GM12864 (cell line): ENCODE measurements at places on chromosomes 4 and X.

DNA sequence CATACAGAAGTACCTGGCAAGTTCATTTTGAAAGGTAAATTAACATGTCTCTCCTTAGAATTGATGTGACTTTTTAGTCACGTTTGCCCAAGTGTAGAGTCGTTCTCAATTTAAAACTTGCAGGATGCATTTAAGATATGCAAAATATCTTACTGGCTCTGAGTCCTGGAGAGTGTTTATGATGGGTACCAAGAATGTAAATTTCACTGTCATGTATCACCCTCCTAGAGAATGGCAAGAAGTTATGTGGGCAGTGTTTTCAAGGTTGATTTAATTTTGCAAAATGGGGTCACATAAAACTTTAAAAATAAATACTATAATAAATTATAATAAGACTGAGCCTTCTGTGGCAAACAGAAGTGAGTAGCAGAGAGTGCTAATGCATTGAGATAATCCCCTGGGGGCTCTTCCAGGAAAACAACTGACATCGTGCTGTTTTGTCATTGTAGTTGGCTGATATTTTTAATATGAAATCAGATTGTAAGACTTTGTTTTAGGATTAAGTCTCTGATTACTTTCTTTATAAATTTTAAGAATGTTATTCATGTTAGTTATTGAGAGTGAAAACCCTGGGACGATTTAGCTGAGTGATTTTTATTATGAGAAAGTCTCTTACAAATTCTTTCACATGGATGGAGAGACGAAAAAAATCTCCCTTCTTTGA is 103.0 kb downstream of the AFF1 start:
- DNase-seq: no peak

DNA sequence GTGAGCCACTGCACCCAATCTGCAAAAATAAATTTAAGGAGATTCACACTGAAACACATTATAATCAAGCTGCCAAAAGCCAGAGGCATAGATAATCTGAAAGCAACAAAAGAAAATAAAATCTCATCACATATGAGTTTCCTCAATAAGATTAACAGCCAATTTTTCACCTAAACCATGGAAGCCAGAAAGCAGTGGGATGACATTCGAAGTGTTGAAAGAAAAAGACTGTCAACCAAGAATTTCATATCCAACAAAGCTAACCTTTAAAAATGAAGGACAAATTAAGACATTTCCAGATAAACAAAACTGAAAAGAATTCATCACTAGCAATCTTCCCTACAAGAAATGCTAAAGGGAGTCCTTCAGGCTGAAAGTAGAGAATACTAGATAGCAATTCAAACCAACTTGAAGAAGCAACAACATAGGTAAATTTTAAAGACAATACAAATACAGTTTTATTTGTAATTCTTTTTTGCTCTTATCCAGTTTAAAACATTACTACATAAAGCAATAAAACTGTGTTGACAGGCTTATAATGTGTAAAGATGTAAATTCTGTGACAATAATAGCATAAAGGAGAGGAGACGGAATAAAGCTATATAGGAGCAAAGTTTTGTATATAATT is 23.1 kb upstream of the KLHL8 start:
- no peak for DNase-seq

- no peak for DNase-seq
Observed at GRCh38 chrX:110536816-110537215, 178.2 kb downstream of the RTL9 start.

GRCh38 chr4:134700251-134700650 is 498.7 kb upstream of the PABPC4L start:
- no peak for DNase-seq

- DNase-seq: no peak
Observed at GRCh38 chrX:78796916-78797315, 49.4 kb downstream of the LPAR4 start.

GRCh38 chrX:12327836-12328235 is 189.6 kb downstream of the FRMPD4 start:
- no peak for DNase-seq

- no peak for DNase-seq
Observed at GRCh38 chrX:109635146-109635545, 10.2 kb upstream of the KCNE5 start.

- DNase-seq: no peak
Observed at GRCh38 chr4:12071316-12071715, 642.6 kb upstream of the HS3ST1 start.

- DNase-seq: no peak
Observed at GRCh38 chrX:38220024-38220414, 652 bp downstream of the SRPX start.

DNA sequence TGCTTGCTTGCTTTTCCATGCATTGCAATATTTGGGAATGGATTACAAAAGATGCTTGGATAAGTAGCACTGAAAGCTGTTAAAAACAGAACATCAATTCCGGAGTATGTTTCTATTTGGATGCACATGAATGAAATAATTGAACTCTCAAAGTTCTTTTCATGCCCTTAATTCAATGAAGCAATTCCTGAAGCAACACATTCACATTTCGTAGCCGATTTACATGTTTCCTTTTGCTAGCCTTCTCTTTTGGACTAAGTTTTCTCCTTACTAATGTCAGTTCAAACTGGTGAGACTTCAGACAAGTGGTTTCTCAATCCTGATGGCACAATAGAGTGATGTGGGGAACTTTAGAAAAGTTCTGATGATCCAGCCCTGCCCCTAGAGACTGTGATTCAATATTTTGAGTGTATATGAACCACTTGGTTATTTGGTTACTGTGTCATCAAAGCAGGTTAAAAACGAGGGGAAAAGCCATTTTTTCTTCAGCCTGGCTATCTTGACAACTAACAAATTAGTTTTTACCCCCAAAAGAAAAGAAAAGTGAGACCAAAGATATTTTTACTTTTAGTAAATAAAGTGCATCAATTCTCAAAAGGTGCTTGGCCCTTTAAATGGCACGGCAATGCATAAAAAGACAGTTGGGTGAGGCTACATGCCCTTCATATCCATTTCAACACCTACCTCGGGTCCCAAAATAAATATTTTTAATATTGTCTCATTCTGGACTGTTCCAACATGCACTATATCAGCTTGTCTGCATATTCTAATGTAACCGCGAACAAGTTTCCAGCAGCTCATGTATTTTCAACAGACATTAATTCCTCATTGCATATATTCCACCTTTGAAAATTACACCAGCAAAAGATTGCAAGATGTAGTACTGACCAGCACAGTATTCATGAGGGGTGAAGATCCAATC is 90.1 kb upstream of the RPL34 start:
- no peak for DNase-seq

DNA sequence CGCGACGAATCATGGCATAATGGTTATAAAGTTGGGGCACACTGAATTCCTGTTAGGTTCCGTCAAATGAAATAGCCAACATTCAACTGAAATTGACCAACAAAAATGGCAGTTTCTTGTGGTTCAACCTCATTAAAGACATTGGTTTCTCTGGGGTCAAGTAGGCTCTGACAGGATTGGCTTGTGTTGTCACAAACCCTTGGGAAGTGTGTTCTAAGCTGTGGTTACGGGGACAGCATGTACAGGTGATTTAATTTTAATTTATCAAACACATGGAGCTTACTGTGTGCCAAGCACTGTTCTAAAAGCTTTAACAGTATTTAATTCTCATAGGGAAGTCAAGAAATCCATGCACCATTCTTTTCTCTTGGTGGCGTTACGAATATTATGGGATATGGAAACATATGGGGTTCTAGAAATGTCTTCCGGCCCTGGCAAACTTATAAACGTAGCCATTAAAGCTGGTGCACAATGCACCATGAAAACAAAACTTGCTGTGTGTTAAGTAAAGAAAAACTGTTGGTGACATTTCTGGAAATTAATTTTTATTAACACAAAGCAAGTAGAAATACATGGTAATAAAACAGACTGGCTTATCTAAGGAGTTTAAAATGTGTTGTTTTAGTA is 891 bp downstream of the XK start:
- no peak for DNase-seq

DNA sequence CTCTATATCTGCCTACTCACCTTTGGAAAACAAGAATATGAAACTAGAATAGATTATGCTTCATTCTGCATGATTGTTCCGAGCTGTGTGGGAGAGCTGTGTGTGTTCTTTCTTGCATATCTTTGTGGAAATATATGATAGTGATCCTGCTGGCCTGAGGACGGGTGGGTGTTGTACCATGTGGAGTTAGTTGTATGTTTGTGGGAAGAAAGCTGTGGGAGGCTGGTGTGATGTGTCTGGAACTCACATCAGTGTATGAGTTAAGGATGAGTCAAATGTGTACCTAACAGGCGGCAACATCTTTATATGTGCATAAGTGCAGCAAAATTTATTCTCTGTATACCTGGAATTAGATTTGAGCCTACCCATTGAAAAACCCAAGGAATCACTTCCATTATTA is 208.1 kb upstream of the ADGRL3 start:
- DNase-seq: no peak

- DNase-seq: no peak
Observed at GRCh38 chr4:159542296-159542695, 439.4 kb downstream of the RAPGEF2 start.

GRCh38 chrX:19593690-19594089 is 78.4 kb upstream of the MAP3K15 start:
- no peak for DNase-seq

DNA sequence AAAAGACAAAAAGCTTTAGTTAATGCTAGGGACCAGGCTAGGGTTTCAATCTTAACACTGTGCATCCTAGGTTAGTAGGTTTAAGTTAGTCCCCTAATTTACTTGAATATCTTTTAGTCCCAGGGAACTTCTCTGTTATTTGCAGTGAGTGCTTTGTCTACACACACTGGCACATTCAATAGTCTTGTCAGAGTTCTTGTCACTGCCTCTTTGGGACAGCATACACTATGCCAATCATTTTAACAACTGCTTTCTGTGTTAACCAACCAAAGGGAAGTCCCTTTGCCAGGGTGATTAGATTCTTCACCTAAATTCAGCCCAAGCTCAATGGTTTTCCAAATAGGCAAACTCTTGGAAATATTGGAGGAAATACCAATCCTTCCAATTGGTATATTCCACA is 221.8 kb upstream of the IGFBP7 start:
- DNase-seq: no peak

GRCh38 chr4:80471756-80472155 is 136.2 kb downstream of the CFAP299 start:
- DNase-seq: no peak

DNA sequence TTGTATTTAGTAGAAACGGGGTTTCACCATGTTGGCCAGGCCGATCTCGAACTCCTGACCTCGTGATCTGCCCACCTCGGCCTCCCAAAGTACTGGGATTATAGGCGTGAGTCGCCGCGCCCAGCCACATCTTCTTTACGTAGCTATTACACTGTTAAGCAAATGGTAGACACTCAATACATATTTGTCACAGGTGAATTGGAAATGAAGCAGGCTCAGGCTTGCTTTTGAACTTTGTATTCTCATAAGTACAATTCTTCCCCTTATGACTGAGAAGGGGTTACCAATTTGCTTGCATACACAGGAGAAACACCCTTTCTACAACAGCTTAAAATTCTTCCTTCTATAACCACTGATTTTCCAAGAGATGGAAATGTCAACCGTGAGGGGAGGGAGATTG is 787 bp upstream of the SRPX2 start:
- no peak for DNase-seq

DNA sequence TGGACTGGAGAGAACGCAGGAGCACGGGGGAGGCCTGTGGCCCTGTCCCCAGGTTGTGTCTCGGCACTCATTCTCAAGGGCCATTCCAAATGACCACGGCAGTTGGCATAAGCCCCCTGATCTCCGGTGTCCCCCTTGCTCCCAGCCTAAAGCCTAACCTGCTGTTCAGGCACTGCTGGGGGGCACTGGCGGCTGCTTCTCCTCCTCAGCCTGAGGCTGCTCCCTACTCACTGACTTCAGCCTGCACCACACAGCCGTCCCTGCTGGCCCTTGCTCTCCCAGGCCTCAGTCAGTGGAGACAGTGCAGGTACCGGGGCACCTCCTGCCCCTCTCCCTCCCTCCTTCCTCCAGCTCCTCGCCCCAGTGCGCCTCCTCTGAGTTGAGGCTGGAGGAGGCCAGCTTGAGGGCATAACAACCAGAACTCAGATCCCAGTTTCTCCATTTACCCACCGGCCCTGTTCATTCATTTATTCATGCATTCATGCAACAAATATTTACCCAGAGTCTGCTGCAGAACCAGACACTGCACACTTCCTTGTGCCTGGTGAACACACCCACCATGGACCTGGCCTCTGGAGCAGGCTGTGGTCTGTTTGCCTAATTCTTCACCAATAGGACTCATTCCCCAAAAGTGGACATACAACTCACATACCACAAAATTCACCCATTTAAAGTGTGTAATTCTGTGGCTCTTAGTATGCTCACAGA is 65.0 kb downstream of the CPZ start:
- no peak for DNase-seq

DNA sequence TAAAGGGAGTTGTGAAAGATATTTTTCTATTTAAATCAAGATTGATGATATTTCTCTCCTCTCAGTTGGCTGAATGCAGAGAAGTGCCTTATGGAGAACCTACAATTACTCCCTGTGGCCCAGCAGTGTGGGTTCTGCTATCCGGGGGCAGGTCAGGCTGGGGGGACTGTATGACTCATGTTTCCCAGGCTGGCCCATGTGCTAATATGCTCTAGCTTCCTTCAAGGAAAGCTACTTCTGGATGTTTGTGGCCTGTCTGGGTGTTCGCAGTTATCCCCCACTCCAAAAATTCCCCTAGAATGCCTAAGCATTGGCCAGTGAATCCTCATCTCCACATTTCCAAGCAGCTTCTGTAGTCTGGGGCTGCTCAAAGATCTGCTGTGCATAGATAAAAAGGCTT is 58.9 kb upstream of the SPP1 start:
- DNase-seq: no peak

- no peak for DNase-seq
Observed at GRCh38 chr4:147747787-147748454, 16.0 kb downstream of the ARHGAP10 start.
